Cardiac septum (tissue), 1 donor: ENCODE measurements at places on chromosomes 5 and 9. TPM values are rescaled to one million over a fixed set of nuclear protein-coding genes. Genes with fewer than 3 reads are reported as not detected.

- DNase-seq = no peak
Observed at GRCh38 chr5:74865804-74866595, at the start of gene FAM169A. TSS of gene FAM169A (minus strand) at chr5:74866387. CDS start at chr5:74841676, 24,711 bp downstream.

GRCh38 chr9:2496934-2497333 lies 124.7 kb upstream of the VLDLR start:
- DNase-seq = no peak

- no peak for DNase-seq
Observed at GRCh38 chr5:163463063-163463435, 2.6 kb downstream of the HMMR start.

GRCh38 chr5:145104106-145104505 lies 731.0 kb downstream of the PRELID2 start:
- DNase-seq = no peak

DNA sequence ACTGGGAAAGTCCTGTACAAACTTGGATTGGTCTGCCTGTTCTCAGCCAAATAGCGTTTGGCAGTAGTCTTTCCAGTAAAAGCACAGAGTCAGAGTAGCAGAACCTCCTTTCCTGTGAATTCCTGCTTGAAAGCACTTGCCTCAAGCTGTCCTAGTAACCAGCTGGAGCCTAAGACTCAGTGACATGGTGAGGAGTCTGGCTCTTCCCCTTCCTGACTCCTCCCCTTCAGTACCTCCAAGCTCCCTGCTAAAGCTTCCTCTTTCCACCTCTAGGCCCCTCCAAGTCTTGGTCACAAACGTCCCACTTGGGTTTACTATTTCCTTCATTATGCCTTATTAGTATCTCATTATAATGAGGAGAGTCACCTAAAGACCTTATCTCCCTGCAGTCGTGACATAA lies 21.4 kb upstream of the FAM81B start:
- no peak for DNase-seq

- DNase-seq = no peak
Observed at GRCh38 chr5:120630550-120630949, 166.4 kb downstream of the PRR16 start.

GRCh38 chr9:31604531-31604930 lies 779.9 kb upstream of the ACO1 start:
- no peak for DNase-seq

DNA sequence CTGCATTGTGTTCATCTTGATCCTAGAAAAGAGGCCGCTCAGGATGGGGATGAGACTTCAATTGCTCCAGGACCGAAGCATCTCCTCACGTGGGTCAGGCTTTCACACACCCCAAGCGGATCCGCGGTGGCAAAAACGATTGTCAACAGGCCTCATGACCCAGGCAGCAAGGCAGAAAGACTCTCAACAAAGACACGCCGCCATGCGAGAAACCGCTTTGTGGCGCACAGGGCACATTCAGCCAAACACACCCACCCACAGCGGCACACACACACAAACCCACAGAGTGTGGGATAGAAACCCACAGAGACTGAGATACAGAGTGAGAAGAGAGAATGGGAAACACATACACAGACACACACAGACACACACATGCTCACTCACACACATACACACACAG lies 483.4 kb downstream of the SPATA31A7 start:
- DNase-seq = no peak

GRCh38 chr9:83649080-83649479 lies 26.1 kb downstream of the IDNK start:
- DNase-seq = peak; percentile 87

DNA sequence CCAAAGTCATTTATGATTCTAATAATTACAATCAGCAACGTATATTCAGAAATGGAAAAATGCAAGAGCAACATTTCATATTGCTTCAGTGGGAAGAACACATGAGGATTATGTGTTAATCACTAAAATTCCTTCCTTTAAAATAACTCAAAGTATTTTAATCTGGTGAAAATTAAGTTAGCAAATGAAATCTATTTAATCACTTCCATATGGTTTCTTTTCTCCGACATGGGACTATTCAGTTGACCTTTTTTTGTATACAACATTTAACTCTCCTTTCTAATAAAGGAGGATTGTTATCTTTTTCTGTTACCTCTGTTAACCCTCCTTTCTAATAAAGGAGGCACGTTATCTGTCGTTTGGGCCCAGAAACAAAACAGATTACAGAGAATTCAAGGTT lies 59.9 kb downstream of the HOMER1 start:
- no peak for DNase-seq

GRCh38 chr5:80284720-80285119 lies 28.9 kb upstream of the SERINC5 start:
- DNase-seq = no peak

DNA sequence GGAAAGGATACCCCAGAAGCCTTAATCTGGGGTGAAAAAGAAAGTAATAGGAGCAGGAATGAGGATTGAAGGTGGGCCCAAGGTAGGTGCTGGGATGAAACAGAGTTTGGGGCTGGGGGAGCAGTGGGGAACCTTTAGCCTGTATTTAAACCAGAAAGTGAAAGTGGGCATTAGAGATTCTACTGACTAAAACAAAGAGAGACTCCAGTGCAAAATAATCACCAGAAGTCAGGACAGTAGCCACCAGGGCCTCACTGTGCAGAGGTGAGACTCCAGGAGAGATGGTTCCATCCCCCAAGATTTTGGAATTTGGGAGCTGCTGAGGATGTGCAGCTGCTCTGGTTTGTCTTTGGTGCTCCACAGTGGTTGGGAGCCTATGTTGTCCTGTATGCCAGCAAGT lies 13.1 kb downstream of the DNAJB5 start:
- DNase-seq = no peak

DNA sequence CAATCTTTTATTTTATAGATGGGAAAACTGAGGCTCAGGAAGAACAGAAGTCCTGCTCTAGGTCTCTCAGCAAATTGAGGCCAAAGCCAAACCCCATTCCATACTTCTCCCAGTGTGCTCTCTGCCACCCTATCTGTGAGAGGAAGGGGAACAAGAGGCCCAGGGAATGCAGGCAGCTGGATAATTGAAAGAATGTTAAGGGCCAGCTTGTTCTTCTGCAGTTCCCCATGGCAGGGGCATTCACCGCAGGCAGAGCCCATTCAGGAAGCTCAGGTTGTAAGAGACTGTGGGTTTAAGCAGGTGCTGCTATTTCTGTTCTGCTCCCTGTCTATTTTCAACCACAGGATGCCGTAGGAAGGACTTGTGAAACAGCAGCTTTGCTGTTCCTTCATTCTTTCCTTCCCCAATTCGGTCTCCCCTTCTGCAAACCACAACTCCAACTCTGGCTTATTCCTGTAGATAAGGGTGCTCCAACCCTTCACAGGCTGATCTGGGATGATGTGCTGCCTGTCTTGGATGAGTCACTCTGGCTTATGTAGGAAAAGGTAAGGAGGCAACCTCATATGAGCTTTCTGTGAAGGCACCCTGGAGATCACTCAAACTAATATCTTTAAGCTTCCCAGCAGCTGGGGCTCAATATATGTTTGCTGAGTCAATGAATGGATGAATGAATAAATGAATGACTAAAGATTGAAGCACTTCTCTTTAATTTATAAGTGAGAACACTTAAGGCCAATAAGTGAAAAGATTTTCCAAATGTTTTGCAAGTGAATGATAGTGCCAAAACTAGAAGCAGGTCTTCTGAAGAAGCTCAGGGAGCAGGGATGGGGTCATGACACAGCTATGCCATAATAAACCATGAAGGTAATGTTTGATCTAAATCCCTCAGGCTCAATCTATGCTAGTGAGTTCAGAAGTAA lies 377.6 kb downstream of the BRINP1 start:
- DNase-seq = no peak

GRCh38 chr9:70352802-70353201 lies 61.7 kb downstream of the KLF9 start:
- DNase-seq = no peak

DNA sequence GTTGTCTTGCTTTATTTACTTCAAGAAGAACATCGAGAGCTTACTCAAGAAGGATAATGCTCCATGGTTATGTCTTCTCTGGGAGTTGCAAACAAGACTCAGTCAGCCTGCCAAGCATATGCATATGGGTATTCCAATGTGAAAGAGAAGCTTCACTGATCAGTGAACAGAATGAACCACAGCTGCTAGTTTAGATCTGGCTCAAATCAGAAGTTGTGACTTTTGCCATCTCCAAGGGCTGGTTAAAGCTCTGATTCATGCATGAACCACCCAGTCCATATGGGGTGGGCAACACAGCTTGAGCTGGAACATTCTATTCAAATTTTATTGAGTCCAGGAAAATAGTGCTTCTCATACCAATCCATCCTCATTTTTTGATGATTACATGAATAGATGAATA lies 50.0 kb downstream of the ATPSCKMT start:
- DNase-seq = no peak

DNA sequence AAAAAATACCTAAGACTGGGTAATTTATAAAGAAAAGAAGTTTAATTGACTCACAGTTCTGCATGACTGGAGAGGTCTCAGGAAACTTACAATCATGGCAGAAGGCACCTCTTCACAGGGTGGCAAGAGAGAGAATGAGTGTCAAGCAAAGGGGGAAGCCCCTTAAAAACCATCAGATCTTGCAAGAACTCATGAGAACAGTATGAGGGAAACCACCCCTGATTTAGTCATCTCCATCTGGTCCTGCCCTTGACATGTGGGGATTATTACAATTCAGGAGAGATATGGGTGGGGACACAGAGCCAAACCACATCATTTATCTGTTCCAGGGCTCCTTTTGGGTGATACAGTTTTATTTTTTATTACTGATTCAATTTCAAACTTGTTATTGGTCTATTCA lies 23.2 kb upstream of the ADAMTS16 start:
- no peak for DNase-seq

DNA sequence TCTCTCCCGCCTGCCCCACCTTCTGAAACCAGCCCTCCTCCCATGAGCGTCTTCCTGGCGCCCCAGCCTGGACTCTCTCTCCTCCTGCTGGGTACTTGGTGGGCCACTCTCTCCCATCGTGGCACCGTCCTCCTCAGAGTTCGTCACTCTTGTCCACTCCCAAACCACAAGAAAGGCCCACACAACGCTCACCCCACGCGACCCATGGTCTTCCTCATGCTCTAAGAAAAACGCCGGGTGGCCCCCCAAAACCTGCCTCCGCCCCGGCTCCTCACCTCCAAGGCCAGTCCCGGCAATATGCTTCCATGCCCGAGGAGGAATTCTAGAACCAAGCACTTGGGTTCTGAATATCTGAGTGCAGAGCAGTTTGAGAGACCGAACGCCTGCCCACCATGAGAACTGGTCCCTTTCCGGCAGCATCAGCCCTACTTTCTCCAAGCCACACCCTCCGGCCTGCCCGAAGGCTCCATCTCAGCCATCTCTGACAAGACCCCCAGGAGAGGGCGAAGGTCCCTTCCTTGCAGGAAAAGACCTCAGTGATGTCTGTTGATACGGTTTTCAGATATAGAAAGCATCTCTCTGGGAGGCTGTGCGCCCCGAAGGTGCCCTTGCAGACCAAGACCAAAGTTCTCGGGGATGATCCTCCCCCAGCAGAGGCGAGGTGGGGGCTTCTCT lies 15.0 kb downstream of the SLC6A3 start:
- peak; percentile 26 for DNase-seq

GRCh38 chr5:114330916-114331531 lies 30.8 kb upstream of the KCNN2 start:
- no peak for DNase-seq

GRCh38 chr9:113454914-113455761 lies 8.4 kb upstream of the RGS3 start:
- no peak for DNase-seq

DNA sequence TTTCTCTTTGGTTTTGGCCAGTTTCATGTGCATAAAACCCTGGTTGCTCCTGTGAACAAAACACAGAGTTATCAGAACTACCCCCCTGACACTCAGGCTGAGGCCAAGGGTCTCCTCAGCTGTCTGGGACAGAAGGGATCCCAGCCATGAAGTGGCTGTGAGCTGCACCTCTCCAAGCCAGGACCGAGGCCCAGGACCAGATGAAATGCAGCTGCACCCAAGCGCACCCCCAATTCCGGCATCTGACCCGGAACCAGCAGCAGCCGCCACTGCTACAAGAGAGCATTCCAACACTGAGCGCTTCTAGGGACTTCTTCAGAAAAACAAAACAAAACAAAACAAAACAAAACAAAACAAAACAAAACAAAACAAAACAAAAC lies 16.0 kb upstream of the SLC25A51 start:
- DNase-seq = peak; percentile 39

GRCh38 chr9:21357479-21358460 lies 7.1 kb upstream of the IFNA6 start:
- no peak for DNase-seq

DNA sequence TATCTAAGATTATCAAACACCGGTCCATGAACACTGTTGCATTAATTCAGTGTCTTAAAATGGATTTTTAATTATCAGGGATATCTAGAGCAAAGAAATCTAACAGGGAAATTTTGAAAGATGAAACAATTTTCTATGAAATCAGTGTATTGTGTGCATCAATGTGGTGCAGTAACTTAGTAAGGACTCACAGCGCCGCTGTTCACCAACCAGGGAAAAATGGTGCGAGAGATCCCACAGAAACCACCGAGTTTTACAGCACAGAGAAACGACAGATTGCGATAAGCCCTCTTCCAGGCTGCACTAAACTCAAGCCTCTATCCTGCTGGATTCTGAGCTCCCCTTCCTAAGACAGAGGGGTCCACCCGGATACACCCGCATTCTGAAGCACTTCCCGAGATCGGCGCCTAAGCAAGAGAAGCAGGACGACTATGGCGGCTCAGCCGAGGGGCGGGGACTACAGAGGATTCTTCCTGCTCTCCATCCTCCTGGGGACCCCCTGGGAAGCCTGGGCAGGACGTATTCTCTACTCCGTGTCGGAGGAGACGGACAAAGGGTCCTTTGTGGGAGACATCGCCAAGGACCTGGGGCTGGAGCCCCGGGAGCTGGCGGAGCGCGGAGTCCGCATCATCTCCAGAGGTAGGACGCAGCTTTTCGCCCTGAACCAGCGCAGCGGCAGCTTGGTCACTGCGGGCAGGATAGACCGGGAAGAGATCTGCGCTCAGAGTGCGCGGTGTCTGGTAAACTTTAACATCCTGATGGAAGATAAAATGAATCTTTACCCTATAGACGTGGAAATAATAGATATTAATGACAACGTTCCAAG lies at the start of gene PCDHGA7:
TSS of gene PCDHGA7 (plus strand) at position 274 of the 826 bp plus-strand sequence. CDS start at position 432, 158 bp downstream.
- no peak for DNase-seq

- DNase-seq = no peak
Observed at GRCh38 chr9:92380603-92381002, 23.8 kb downstream of the OGN start.

DNA sequence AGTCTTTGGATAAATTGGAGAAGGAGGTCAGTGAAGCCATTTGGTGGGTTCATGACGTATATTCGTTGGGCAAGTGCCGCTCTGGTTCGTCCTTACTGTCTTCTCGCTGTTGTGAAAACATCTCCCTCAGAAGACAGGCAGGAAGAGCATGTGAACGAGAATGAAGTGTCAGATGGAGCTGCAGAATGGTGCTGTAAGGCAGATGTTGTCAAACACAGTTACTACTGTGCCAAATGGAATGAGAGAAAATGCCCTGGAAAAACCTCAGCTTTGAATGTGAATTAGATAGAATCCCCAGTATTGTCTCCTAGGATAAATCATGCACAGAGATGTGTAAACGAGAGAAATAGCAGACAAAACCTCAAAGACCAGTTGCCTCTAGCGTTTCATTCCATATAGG lies 121.5 kb downstream of the CAMK4 start:
- DNase-seq = no peak

- DNase-seq = peak; percentile 93
Observed at GRCh38 chr9:133341369-133342068, 5.5 kb upstream of the SURF6 start.

The DNAH5 gene
- total RNA-seq = 0.35 TPM

The ENC1 gene
- 6.6 TPM for total RNA-seq

The CCDC171 gene
- total RNA-seq = 2.5 TPM

The AP3S1 gene
- 56.6 TPM for total RNA-seq

The NMRK1 gene
- total RNA-seq = 10.7 TPM

The HTR4 gene
- 0.70 TPM for total RNA-seq

The SPEF2 gene
- 2.2 TPM for total RNA-seq

The IL4 gene
- total RNA-seq = not detected

The C5orf46 gene
- 13.0 TPM for total RNA-seq
